Skeletal muscle cell (primary cell): ENCODE measurements at places on chromosomes 4 and X.

GRCh38 chr4:80462621-80463091 is 127.1 kb downstream of the CFAP299 start:
- no peak for DNase-seq

DNA sequence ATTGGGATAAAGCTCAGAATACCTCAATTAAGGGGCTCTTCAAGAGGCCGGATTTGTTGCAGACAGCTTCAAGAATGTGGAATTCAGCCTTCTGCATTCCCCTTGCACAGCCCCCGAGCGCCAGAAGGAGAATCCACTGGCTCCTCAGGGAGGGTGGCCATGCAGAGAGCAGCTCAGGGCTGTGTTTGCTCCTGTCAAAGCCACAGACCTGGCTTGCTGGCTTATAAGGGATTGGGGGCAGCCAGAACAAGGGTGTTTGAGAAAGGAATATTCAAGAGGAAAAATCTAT is 36.8 kb downstream of the ING2 start:
- DNase-seq: no peak

GRCh38 chrX:46310815-46311497 is 234.3 kb downstream of the ZNF674 start:
- no peak for DNase-seq

DNA sequence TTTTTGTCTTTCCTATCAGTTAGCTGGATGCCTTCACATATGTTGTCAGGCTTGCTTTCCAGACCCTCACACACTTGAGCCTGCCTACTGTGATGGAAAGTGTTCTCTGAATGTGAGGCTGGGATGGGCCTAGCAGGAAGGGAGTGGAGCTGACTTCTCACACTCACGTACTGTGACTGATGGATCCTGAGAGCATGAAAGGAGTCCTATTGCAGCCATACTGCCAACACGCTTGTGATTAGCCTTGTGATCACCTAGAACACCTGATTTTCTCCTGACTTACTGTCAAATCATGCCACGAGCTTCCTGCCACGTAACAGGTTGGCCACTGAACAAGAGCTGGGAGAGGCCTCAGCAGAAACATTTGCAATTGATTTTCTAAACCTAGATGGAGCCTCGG is 49.9 kb downstream of the ACOX3 start:
- no peak for DNase-seq

GRCh38 chr4:121765368-121765705 is 373 bp upstream of the SMIM43 start:
- DNase-seq: no peak

DNA sequence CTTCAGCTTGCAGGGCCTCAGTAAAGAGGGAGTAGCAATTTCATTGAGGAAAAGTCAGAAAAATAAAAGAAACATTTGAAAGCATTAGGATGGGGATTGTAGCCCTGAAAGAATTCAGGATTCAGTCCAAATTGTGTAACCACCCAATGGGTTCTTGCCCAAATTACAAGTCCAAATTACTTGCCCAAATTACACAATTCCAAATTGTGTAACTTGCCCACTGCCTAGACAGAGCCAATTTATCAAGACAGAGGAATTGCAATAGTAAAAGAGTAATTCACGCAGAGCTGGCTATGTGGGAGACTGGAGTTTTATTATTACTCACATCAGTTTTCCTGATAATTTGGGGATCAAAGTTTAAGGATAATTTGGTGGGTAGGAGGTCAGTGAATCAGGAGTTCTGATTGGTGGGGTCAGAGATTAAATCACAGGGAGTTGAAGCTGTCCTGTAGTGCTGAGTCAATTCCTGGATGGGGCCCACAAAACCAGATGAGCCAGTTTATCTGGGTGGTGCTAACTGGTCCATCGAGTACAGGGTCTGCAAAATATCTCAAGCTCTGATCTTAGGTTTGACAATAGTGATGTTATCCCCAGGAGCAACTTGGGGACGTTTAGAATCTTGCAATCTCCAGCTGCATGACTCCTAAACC is 18.1 kb upstream of the PAGE5 start:
- DNase-seq: no peak
